ENCODE measurements at places on chromosomes 2 and 18. TPM values are rescaled to one million over a fixed set of nuclear protein-coding genes. Genes with fewer than 3 reads are reported as not detected.

Gene SCLY
- 35.9 TPM for total RNA-seq

DNA sequence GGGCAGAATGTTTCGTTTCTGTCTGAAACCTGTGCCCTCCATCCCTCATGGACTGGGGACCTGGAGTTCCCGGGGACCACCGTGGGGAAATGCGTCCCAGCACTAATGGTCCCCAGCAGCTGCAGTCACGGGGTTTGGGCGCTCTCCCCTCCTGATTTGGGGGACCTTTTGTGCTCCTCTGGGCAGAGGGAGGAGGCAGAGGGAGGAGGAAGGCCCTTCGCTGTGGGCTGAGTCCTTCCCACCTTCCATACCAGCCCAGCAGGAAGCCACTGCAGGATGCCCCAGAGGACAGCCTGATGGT is 3.2 kb downstream of the GPR35 start:
- no peaks in the 10 kb centered on the region for H3K27me3 ChIP-seq
- no peak overlapping the region for H3K27ac ChIP-seq
- no peaks in the 10 kb centered on the region for H3K36me3 ChIP-seq
- no peak for DNase-seq

GRCh38 chr18:5948781-5949180 is 53.5 kb upstream of the TMEM200C start:
- H3K4me1 ChIP-seq = no peaks in the 10 kb centered on the region
- no peak for DNase-seq
- no peak overlapping the region for H3K4me3 ChIP-seq
- no peaks in the 10 kb centered on the region for H3K36me3 ChIP-seq
- no peaks in the 10 kb centered on the region for H3K27me3 ChIP-seq

Gene GPR39
- not detected for total RNA-seq

- no peaks in the 10 kb centered on the region for H3K36me3 ChIP-seq
- no peak for DNase-seq
- no peaks in the 10 kb centered on the region for H3K27me3 ChIP-seq
- no peak overlapping the region for H3K4me3 ChIP-seq
These were observed 165.1 kb upstream of the KCNJ3 start for GRCh38 chr2:154533300-154533940.

Gene MC2R
- total RNA-seq = not detected

DNA sequence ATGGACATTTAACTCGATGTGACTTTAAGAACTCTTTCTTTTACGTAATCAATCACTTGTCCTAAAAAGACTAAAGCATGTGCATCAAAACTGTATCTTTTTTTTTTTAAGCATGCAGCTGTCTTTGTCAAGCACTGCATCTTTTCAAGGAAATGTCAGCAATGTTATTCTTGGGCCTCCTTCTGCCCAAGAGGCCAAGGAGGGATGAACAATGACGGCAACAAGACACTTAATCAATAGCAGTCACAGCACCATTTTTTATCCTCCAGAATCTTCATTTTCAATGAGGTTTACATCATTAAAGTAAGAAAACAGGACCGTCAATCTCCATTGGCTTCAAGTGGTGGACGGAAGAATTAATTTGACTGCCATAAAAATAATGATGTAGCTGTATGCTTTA is 253.8 kb downstream of the AFF3 start:
- H3K36me3 ChIP-seq = no peaks in the 10 kb centered on the region
- H3K4me1 ChIP-seq = no peaks in the 10 kb centered on the region
- H3K27me3 ChIP-seq = peaks cover 6% of the 10 kb centered on the region
- no peak overlapping the region for H3K4me3 ChIP-seq
- H3K27ac ChIP-seq = no peak overlapping the region

- no peak overlapping the region for H3K4me3 ChIP-seq
- H3K36me3 ChIP-seq = no peaks in the 10 kb centered on the region
- DNase-seq = peak; percentile 45
- peaks cover 11% of the 10 kb centered on the region for H3K4me1 ChIP-seq
- H3K27me3 ChIP-seq = no peaks in the 10 kb centered on the region
These were observed 95.4 kb downstream of the SOCS6 start for GRCh38 chr18:70384181-70384790.

Gene CPSF3
- 99.4 TPM for total RNA-seq

DNA sequence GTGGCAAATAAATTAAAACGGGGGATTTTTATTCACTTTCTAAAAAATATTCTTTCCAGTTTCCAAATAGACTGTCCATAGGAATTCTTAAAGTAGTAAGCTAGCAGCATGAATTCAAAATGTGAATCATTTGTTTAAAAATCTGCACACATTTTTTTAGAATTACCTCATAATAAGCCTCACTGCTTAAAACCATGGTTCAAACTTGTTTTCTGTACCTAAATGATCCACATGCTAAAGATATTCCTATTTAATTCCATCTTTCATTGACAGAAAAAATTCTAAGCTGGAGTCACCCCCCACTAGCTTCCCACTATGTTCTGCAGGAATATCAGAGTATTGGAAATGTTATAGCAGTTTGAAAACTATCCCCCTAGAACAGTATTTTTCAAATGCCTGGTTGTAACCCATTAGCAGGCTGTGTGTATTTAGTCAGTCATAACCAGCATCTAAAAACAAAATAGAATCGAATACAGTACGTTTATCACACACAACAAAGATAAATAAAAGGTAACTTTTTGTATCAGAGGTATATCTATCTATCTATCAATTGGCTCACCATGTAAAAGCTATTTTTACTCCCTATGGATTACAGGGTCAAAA is 11.2 kb upstream of the IKZF2 start:
- no peak overlapping the region for H3K27ac ChIP-seq
- no peaks in the 10 kb centered on the region for H3K27me3 ChIP-seq
- no peak for DNase-seq
- no peak overlapping the region for H3K4me3 ChIP-seq
- no peaks in the 10 kb centered on the region for H3K4me1 ChIP-seq
- no peaks in the 10 kb centered on the region for H3K36me3 ChIP-seq

DNA sequence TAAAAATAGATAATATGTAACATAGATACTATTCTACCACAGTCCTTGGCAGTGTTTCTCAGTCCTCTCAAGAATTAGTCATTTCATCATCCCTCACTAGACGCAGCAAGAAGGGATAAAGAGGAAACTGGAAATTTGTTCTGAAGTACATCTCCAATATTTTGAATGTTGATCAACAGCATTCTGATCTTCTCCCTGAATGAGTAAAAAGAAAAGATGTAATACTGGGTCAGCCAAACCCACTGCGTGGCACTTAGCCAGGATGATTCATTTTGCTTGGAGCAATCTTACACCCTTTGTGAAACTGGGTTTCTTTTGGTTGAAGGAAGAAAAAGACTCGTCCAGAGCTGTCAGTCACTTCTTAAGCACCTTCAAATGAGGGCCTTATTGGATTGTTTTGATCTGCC is 54.1 kb downstream of the TAF1B start:
- H3K4me1 ChIP-seq = peaks cover 25% of the 10 kb centered on the region
- H3K27ac ChIP-seq = no peak overlapping the region
- no peak overlapping the region for H3K4me3 ChIP-seq
- H3K27me3 ChIP-seq = no peaks in the 10 kb centered on the region

Gene CD207
- total RNA-seq = 0.08 TPM

GRCh38 chr2:156890529-156891148 is 366.9 kb upstream of the GALNT5 start:
- no peaks in the 10 kb centered on the region for H3K27me3 ChIP-seq
- H3K4me1 ChIP-seq = no peaks in the 10 kb centered on the region
- H3K27ac ChIP-seq = no peak overlapping the region
- DNase-seq = peak; percentile 33

DNA sequence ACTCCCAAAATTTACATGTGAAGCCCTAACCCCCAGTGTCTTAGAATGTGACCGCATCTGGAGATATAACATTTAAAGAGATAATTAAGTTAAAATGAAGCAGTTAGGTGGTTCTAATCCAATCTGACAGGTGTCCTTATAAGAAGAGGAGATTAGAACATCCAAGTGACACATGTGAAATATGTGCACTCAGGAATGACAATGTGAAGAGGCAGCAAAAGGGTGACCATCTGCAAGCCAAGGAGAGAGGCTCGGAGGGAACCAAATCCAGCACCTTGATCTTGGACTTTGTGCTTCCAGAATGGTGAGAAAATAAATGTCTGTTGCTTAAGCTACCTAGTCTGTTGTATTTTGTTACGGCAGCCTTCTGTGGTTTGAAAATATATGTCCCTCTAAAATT is 165.4 kb downstream of the FIGN start:
- H3K4me1 ChIP-seq = no peaks in the 10 kb centered on the region
- no peaks in the 10 kb centered on the region for H3K36me3 ChIP-seq
- no peak overlapping the region for H3K27ac ChIP-seq
- H3K4me3 ChIP-seq = no peak overlapping the region
- H3K27me3 ChIP-seq = no peaks in the 10 kb centered on the region

DNA sequence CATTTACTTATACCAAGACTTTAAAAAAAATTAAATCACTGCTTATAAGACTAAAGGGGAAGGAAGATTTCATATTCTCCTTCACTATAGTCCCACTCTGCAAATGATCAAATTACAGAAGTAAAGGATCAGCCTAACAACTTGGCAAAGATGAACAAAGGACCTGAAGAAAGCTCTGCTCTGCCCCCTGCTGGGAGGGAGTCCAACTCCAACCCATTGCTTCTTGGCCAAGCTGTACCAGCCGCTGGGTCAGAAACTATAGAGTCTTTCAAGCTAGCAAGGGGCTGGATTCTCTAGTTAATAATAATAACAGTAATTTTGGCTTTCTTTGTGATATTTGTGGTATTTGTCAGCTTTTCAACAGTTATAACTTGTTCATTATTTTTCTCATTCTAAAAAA is 927.0 kb upstream of the CRIM1 start:
- no peak overlapping the region for H3K27ac ChIP-seq
- no peaks in the 10 kb centered on the region for H3K27me3 ChIP-seq
- no peak overlapping the region for H3K4me3 ChIP-seq

- no peaks in the 10 kb centered on the region for H3K36me3 ChIP-seq
- no peaks in the 10 kb centered on the region for H3K27me3 ChIP-seq
- H3K4me3 ChIP-seq = no peak overlapping the region
- no peak for DNase-seq
These were observed 219.9 kb downstream of the SETBP1 start for GRCh38 chr18:44900627-44901026.

- H3K27ac ChIP-seq = no peak overlapping the region
- no peak for DNase-seq
- no peak overlapping the region for H3K4me3 ChIP-seq
- no peaks in the 10 kb centered on the region for H3K36me3 ChIP-seq
- 0 out of 2 replicates have a peak, but pooled peaks cover 2% of the 10 kb centered on the region for H3K27me3 ChIP-seq
- no peaks in the 10 kb centered on the region for H3K4me1 ChIP-seq
These were observed 106.9 kb downstream of the FARSB start for GRCh38 chr2:222548992-222549391.

GRCh38 chr2:37196320-37197195 is at the start of gene CEBPZOS:
CEBPZOS (plus strand) TSS chr2:37196496; CDS start chr2:37199705, 3,209 bp downstream.
- peak within 1 kb of the TSS; percentile 87 for H3K4me3 ChIP-seq
- DNase-seq = peak; percentile 85

GRCh38 chr18:417495-417894 is 83.0 kb downstream of the COLEC12 start:
- no peak overlapping the region for H3K4me3 ChIP-seq
- DNase-seq = no peak
- no peaks in the 10 kb centered on the region for H3K36me3 ChIP-seq
- H3K27ac ChIP-seq = no peak overlapping the region
- no peaks in the 10 kb centered on the region for H3K27me3 ChIP-seq

Gene ANKRD53
- total RNA-seq = 0.36 TPM

DNA sequence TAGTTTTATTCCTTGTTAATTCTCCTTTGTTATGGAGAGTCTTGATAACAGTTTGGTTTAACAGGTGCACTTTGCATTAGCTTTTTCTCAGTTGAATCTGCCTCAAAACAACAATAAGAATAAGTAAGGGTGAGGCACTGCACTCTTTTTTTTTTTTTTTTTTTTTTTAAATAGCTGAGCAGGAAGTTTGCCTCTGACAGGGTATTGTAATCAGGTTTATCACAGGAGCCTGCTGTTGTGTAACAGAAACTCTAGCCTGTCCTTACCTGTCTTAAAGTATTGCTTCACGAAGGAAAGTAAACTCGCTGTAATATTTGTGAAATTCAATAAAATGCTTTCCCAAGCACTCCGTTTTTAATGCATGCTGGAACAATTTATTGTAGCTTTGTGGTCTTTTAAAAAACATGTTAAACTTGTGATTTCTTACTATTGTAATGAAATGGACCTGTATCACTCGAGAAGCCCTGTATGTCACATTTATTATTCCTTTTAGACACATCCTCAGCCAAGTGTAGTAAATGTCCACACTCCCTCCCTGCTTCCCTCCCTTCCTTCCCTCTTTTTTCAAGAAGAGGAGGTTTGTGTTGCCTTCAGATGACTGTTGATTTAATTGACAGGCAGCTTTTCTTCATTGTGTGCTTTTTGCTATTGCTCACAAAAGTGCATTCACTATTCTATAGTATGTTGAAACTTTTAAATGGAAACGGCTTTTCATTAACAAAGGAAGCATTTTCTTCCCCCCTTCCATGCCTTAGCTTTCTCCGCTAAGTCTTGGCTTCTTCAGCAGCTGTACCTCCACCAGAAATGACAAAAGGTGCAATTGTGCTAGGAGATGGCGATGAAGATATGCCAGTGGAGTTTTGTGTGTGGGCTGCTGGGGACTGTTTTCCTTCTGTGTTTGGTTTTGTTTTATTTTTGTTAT is 52.7 kb downstream of the TAF1B start:
- peak overlapping the region; percentile 37 for H3K27ac ChIP-seq
- DNase-seq = peak; percentile 81
- H3K36me3 ChIP-seq = peaks cover 7% of the 10 kb centered on the region
- no peaks in the 10 kb centered on the region for H3K27me3 ChIP-seq

- H3K27me3 ChIP-seq = no peaks in the 10 kb centered on the region
- no peaks in the 10 kb centered on the region for H3K36me3 ChIP-seq
- no peak for DNase-seq
- H3K27ac ChIP-seq = no peak overlapping the region
These were observed 22.5 kb upstream of the RAB27B start for GRCh38 chr18:54805571-54806334.
